ENCODE measurements at places on chromosomes 4 and X.
A peak's percentile ranks its signal among the peaks of the same experiment; 100 is the strongest.

GRCh38 chrX:63761639-63762038 is 23.4 kb downstream of the ARHGEF9 start:
- peaks cover 10% of the 10 kb centered on the region for H3K4me1 ChIP-seq
- no peak overlapping the region for H3K4me3 ChIP-seq
- H3K27ac ChIP-seq, result no peak overlapping the region
- no peaks in the 10 kb centered on the region for H3K36me3 ChIP-seq
- DNase-seq, result peak; percentile 8

DNA sequence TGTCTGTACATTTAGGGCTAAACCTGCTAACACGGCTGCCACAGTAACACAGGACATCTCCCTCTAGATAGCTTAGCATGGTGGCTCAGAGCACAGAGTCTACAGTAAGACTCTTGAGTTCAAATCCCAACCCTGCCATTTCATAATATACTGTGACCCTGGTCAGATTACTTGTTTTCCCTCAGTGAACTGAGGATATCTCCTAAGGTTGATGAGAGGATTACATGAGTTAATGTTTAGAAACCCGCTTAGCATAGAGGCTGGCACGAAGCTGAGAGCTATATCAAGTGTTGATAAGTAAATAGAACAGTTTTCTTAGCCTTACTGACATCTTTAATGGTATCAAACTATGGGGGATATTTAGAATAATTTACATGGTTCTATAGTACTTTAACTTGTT is 37.2 kb downstream of the CASP3 start:
- DNase-seq, result no peak
- H3K27me3 ChIP-seq, result no peaks in the 10 kb centered on the region
- H3K27ac ChIP-seq, result no peak overlapping the region
- H3K36me3 ChIP-seq, result peaks cover 5% of the 10 kb centered on the region

- peaks cover 4% of the 10 kb centered on the region for H3K27me3 ChIP-seq
- no peak overlapping the region for H3K4me3 ChIP-seq
- DNase-seq, result no peak
- H3K36me3 ChIP-seq, result no peaks in the 10 kb centered on the region
These were observed 40.0 kb downstream of the TMEM144 start for GRCh38 chr4:158250321-158250720.

- no peak overlapping the region for H3K4me3 ChIP-seq
- H3K27ac ChIP-seq, result no peak overlapping the region
- H3K27me3 ChIP-seq, result no peaks in the 10 kb centered on the region
- DNase-seq, result no peak
- peaks cover 39% of the 10 kb centered on the region for H3K36me3 ChIP-seq
These were observed 118.6 kb downstream of the LRBA start for GRCh38 chr4:150896497-150896896.

DNA sequence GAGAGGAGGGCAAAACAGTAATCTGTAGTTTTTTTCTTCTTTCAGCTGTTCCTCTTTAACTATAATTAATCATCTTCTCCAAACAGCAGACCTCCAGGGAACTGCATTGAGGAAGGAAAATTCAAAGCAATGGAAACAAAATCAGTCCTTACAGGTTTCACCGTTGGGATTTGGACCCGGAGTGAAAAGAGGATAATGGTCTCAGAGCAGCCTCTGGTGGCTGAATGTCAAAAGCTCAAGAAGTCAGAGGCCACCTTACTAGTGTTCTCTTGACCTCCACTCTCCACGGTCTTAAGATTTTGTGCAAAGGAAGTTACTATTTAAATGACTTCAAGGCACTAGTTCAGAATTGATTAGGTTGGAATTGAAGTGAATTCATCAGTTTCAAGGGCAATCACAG is 16.0 kb upstream of the MID1 start:
- no peak overlapping the region for H3K27ac ChIP-seq
- no peaks in the 10 kb centered on the region for H3K27me3 ChIP-seq
- no peak overlapping the region for H3K4me3 ChIP-seq
- DNase-seq, result no peak
- H3K4me1 ChIP-seq, result no peaks in the 10 kb centered on the region
- no peaks in the 10 kb centered on the region for H3K36me3 ChIP-seq

- no peak for DNase-seq
- no peaks in the 10 kb centered on the region for H3K27me3 ChIP-seq
- H3K27ac ChIP-seq, result no peak overlapping the region
- no peak overlapping the region for H3K4me3 ChIP-seq
- no peaks in the 10 kb centered on the region for H3K36me3 ChIP-seq
These were observed 568.8 kb upstream of the TENM3 start for GRCh38 chr4:181674315-181674875.

- no peaks in the 10 kb centered on the region for H3K36me3 ChIP-seq
- H3K27me3 ChIP-seq, result no peaks in the 10 kb centered on the region
- DNase-seq, result no peak
- no peak overlapping the region for H3K4me3 ChIP-seq
- no peak overlapping the region for H3K27ac ChIP-seq
These were observed 543.6 kb upstream of the SMIM31 start for GRCh38 chr4:164210377-164210776.

DNA sequence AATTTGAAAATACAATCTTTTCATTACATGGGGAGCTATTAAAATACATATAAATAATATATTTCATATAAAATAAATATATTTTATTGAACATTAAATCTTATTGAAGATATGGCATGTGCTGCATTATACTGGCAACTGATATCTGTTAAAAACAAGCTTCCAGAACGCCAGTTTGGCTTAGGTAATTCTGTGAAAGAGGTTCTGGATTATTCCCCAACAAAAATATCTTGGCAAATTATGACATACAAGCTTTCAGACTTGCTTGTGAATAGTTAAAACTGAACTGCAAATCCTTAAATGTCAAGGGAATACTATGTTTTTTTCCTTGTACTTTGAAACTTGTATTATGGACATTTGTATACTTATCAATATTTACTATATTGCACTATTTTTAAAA is 210.2 kb upstream of the LCORL start:
- H3K4me1 ChIP-seq, result no peaks in the 10 kb centered on the region
- no peak overlapping the region for H3K27ac ChIP-seq
- no peaks in the 10 kb centered on the region for H3K27me3 ChIP-seq
- DNase-seq, result no peak
- no peak overlapping the region for H3K4me3 ChIP-seq
- no peaks in the 10 kb centered on the region for H3K36me3 ChIP-seq

DNA sequence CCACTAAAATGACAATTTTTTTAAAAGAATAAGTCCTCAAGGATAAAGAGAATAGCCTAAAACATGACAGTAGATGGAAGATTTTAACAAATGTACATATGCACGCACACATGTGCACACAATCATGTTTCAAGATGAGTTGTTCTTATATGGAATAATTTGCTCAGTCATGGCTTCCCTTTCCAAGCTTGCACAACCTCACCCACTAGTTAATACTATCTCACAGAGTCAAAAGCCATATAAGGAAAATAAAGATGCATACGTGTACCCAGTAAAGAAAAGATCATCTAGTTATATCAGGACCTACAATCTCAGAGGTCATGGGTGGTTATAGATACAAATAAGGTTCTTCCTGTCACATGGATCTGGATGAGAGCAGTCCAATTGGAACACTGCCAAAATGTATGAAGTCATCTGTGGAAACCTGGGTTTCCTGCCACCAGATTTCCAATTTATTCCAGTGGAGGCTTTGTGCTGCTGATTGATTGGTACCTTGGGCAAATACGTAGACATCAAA is 56.1 kb downstream of the FAM13A start:
- DNase-seq, result no peak
- H3K27me3 ChIP-seq, result peaks cover 2% of the 10 kb centered on the region
- H3K27ac ChIP-seq, result no peak overlapping the region
- H3K36me3 ChIP-seq, result no peaks in the 10 kb centered on the region
- H3K4me3 ChIP-seq, result no peak overlapping the region

GRCh38 chr4:25792876-25793275 is 69.9 kb downstream of the SEL1L3 start:
- no peaks in the 10 kb centered on the region for H3K27me3 ChIP-seq
- H3K36me3 ChIP-seq, result peaks cover 47% of the 10 kb centered on the region
- DNase-seq, result no peak
- no peak overlapping the region for H3K27ac ChIP-seq

- no peaks in the 10 kb centered on the region for H3K4me1 ChIP-seq
- H3K36me3 ChIP-seq, result no peaks in the 10 kb centered on the region
- H3K4me3 ChIP-seq, result no peak overlapping the region
- no peak for DNase-seq
- no peaks in the 10 kb centered on the region for H3K27me3 ChIP-seq
- H3K27ac ChIP-seq, result no peak overlapping the region
These were observed 94.4 kb downstream of the TLL1 start for GRCh38 chr4:165967486-165967885.

DNA sequence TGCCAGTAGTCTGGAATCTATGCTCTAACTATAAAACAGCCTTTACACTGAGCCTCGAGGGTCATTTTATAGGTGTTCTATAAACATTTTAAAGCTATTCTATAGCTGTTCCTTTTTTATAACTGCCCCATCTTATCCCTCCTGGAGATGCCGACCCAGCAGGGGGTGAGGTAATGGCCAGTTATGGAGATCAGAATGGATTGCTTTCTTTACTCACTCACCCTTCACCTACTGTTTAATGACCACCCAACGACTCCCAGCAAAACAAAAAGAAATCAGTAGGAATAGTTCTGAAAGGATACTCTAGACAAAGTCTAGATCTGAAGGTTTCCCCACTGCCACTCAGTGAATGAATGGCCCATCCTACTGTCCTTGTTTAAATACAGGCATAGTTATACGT is 1113.1 kb downstream of the FAT4 start:
- H3K4me1 ChIP-seq, result no peaks in the 10 kb centered on the region
- H3K36me3 ChIP-seq, result no peaks in the 10 kb centered on the region
- H3K4me3 ChIP-seq, result no peak overlapping the region
- H3K27me3 ChIP-seq, result no peaks in the 10 kb centered on the region
- H3K27ac ChIP-seq, result no peak overlapping the region

DNA sequence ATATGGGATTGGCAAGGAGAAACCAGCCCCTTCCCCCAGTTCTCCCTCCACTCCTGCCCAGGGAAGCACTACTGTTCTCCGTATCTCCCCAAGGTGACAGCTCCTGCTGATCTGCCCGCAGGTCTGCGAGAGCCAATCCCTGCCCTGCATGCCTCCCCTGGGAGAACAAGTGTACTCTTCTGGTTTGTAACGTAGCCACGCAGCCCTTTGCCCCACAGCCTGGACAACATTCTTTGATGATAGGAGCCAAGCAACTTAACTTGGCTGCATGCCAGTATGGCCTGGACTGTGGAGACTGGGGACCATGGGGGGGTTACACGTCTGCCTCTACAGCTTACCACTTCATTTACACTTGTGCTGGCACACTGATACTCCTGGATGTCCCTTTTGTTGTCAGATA is 2.0 kb downstream of the STBD1 start:
- no peak for DNase-seq

DNA sequence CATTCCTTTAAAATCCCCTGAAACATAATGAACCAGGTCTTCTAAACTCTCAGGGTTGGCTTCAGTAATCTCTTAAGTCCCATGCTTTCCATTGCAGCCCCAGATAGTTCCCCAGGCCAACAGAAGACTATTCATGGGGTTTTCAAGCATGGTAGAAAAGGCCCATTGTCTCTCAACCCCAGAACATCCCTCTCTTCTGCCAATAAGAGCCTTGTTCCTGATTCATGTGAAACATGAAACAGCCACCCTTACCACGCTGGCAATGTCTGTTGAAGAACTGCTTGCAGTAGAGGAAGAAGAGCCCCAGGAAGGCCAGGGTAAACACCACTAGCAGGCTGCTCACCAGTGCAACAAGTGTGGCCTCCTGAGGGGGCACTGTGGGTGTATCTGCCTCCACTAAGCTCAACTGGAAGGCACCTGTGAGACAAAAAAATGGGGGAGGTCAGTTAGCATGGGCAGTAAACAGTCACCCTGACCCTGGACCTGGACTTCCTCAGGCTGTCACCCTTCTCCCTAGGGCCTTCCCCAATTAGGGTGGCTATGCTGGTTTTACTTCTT is 36.4 kb downstream of the EDA2R start:
- peaks cover 5% of the 10 kb centered on the region for H3K36me3 ChIP-seq
- no peak for DNase-seq
- H3K27me3 ChIP-seq, result no peaks in the 10 kb centered on the region
- no peak overlapping the region for H3K27ac ChIP-seq

- H3K4me1 ChIP-seq, result no peaks in the 10 kb centered on the region
- DNase-seq, result no peak
- H3K27me3 ChIP-seq, result no peaks in the 10 kb centered on the region
- H3K27ac ChIP-seq, result no peak overlapping the region
These were observed 984.4 kb downstream of the RAB28 start for GRCh38 chr4:12499693-12500092.

DNA sequence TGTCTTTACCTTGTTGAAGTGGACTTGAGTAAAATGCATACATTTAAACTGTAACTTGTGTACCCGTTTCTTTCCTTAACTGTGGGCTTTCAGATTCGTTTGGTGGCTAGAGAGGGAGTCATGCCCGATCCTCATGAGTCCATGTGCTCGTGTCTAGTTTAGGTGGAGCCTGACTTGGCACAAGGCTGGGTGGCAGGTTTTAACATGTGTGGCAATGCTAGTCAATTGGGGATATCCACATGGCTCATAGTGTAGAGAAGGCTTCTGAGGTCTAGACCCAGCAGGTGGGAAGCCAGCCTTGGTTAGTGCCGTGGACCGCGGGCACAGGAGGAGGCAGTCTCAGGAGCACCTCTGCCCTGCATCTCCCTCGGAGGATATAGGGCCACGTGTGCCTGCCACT is 48.5 kb upstream of the CLCN4 start:
- no peaks in the 10 kb centered on the region for H3K27me3 ChIP-seq
- no peak for DNase-seq
- no peak overlapping the region for H3K4me3 ChIP-seq

DNA sequence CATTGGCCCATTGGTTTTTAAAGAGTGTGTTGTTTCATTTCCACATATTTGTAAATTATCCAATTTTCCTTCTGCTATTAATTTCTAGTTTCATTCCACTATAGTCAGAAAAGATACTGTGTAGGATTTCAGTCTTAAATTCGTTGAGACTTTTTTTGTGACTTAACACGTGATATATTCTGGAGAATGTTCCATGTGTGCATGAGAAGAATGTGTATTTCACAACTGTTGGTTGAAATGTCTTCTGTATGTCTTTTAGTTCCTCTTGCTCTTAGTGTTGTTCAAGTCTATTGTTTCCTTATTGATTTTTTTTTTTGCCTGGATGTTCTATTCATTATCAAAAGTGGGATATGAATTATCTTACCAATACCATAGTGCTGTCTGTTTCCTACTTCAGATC is 606.9 kb downstream of the RPA4 start:
- no peaks in the 10 kb centered on the region for H3K27me3 ChIP-seq
- H3K4me1 ChIP-seq, result peaks cover 6% of the 10 kb centered on the region
- H3K36me3 ChIP-seq, result peaks cover 2% of the 10 kb centered on the region
- H3K4me3 ChIP-seq, result no peak overlapping the region
- no peak overlapping the region for H3K27ac ChIP-seq
